ENCODE measurements at places on chromosomes 1 and 21. TPM values are rescaled to one million over a fixed set of nuclear protein-coding genes. Genes with fewer than 3 reads are reported as not detected.
A peak's percentile ranks its signal among the peaks of the same experiment; 100 is the strongest.

Gene EFHD2
- 85.2 TPM for total RNA-seq

Gene C1orf105
- total RNA-seq = not detected

Gene DSTYK
- 28.6 TPM for total RNA-seq

Gene ARV1
- 10.7 TPM for total RNA-seq

Gene LRRC39
- 0.43 TPM for total RNA-seq

Gene INAVA
- total RNA-seq = not detected

Gene CDK18
- 0.37 TPM for total RNA-seq

- DNase-seq = no peak
Measured at GRCh38 chr21:31343680-31344480, at the start of gene TIAM1. Gene TIAM1 (minus strand): TSS chr21:31344261. CDS start chr21:31266972, 77,289 bp downstream.

GRCh38 chr1:112239683-112240330, 156.2 kb upstream of the CTTNBP2NL start:
- DNase-seq = no peak

- DNase-seq = no peak
Measured at GRCh38 chr1:121443001-121443540, 258.3 kb downstream of the SRGAP2C start.

DNA sequence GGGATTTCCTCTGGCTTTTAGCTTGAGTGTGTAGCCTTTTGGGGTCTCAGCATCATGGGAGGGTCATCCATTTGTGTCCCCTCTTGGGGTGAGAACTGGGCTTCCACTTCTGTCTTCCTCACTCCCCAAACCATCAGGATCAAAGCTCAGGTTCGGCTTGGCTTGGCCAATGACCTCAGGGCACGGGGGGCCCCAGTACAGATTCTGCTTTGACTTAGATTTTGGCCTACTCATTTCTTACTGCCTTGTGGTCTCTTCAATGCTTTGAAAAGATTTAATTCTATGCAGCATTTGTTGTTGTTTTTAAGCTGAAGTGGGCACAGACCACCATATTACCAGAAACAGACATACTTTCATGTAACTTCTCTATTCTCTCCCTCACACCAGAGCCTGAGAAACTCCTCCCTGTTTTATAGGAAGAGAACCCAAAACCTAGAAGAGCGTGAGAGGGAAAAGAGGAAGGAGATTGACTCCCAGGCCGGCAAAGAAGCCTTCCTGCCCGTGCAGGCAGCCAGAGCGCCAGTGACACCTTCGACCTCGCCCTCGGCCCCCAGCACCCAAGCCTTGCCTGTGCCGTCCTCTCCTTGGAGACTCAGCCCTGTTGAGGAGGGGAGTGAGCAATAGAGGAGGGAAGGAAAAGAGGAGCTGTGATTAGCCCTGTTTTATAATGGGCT, 1.9 kb upstream of the S100A3 start:
- DNase-seq = no peak

DNA sequence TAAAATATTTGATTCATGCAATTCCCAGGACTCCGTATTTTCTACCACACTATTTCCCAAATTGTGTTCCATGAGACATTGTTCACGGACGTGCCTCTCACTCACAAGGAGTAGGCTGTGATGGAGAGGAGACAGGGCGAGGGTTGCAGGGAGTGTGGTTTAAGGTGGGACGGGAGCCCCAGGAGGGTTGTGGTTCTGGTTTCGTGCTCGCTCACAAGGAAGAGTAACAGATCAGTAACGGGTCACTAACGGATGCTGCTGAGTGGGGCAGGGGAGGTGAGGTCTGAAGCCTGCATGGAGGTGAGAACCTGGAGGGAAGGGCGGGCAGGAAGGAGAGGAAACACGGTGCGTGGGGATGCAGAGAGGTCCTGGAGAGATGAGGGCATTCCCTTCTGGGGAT, 28.8 kb downstream of the TFF3 start:
- DNase-seq = no peak

GRCh38 chr1:912740-913301, 10.9 kb upstream of the SAMD11 start:
- no peak for DNase-seq

DNA sequence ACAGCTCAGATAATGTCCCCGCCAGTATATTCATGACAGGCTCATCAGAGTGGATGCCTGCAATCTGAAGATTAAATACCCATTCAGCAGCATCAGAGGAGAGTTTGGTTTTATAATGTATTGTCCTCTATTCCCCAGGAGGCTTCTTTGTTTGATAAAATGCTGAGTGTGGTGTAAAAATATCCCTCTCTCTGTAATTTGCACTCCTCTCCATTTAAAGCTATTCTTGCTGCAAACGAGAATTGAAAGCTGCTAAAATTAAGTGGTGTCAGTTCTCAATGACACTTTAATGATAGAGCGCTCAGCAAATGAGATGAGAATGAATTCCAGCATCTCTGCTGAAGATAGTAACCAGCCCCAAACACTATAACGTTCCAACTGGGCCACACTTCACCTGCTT, 205.7 kb upstream of the RRP15 start:
- no peak for DNase-seq

DNA sequence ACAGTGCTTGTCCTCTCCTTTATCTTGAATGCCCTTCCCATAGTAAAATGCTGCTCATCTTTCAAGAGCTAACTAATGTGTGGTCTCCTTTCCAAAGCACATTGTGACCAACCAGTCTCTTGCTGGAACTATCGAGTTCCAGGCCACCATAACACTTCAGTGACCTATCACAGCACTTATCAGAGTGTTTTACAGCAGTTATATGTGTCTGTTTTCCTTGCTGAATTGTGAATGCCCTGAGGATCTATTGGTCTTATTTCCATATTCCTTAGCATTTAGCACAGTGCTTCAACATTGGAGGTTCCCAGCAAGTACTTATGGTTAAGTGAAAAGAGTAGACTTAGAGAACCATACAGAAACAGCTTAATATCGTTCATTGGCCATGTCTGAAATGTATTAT, 264.3 kb downstream of the DYRK1A start:
- DNase-seq = no peak

GRCh38 chr1:15191770-15192169, 38.2 kb downstream of the TMEM51 start:
- no peak for DNase-seq

GRCh38 chr1:4655674-4656532, 1.5 kb downstream of the AJAP1 start:
- no peak for DNase-seq

- peak; percentile 74 for DNase-seq
Measured at GRCh38 chr1:211698161-211699026, 23.0 kb upstream of the NEK2 start.

DNA sequence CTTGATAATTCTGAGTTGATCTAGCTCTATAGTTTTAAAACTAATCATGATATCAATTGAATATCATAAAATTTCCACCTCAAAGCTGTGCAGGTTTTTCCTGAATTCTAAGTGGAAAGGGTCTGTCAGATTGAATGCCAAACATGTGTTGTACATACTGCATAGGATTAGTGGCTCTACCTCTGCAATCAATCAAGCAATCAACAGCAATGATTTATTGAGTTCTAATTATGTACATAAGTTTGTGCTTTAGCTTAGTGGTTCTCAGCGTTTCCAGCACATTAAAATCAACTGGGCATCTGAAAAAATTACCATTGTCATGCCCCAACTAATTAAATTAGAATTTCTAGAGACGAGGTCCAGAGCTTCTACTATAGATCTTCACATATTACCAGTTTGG, 251.5 kb downstream of the BACH1 start:
- DNase-seq = no peak

DNA sequence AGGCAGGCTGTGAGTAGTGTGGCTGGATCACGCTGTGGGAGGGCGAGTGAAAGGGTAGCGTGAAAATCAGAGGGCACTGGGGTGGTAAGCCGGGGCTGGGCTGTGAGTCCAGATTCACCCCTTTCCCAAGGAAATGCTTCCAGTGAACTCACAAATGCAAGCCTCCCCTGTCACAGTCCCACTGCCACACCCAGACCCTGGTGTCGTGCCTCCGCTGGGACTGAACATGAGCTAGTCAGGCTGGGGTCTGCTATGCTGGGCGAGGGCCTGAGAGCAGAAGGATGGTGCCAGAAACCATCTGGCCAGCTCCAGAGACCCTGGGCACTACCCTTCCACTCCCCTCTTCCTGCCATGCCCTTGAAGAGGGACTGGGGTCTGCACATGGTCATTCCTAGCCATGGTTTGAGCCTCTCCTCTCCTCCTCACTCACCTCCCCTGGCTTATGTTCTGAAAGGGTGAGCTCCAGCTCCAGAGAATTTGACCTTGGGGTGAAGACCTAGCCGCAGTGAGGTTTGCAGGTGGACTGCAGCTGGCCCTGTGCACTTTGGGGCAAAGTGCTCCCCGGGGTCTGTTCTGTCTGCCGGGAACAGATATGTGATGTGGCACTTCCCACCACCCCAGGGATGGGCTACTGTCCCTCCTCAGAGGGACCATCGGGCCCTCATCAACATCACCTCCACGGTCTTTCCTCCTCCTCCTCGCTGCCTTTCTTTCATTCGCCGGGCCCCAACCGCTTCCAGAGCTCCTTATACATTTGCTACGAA, 365.6 kb downstream of the RPS6KC1 start:
- DNase-seq = no peak

DNA sequence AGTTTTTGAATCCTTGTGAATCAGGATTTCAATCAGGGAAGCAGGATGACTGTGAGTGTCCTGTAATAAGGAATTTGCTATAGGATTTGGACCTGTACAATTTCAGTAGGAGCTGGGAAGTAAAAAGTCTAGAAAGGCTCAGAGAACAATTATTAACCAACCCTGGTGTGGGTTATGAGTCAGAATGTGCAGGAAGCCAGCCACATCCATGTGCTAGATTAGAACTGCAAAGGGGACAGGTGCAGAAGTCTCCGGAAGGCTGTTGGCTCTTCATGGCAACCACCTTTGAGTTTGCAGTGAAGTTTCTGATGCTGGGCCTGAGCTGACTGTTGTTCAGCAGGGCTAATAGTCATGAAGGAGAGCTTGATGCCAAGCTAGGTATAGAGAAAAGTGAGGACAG, 70.7 kb downstream of the SPATA46 start:
- no peak for DNase-seq

GRCh38 chr1:185860859-185861258, 126.7 kb downstream of the HMCN1 start:
- DNase-seq = no peak

DNA sequence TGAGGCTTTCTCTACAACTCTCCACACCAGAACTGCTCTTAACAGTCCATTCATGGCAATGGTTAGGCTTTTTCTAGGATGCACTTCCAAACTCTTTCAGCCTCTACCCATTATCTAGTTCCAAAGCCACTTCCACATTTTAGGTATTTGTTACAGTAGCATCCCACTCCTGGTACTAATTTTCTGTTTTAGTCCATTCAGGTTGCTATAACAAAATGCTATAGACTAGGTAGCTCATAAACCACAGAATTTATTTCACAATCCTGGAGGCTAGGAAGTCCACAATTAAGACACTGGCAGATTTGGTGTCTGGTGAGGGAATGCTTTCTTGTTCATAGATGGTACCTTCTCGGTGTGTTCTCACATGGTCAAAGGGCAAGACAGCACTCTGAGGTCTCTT, 17.3 kb upstream of the EPS8L3 start:
- no peak for DNase-seq

GRCh38 chr1:151402764-151403163, 3.4 kb downstream of the PSMB4 start:
- DNase-seq = no peak

- no peak for DNase-seq
Measured at GRCh38 chr1:4614371-4615137, 39.9 kb upstream of the AJAP1 start.

GRCh38 chr21:17848228-17848627, 29.1 kb upstream of the C21orf91 start:
- no peak for DNase-seq

DNA sequence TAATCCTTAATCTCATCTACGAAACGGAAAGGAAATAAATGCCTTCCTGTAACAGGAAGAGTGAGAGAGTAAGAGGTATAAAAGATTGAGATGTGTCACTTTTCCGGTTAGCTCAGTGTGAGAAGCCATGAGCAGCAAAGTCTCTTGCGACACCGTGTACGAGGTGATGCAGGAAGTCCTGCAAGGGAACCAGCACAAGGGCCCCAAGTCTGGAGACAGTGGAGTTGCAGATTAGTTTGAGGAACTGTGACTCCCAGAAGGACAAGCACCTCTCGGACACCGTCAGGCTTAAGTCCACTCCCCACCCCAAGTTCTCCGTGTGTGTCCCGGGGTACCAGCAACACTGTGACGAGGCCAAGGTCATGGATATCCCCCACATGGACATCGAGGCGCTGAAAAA, 592.3 kb upstream of the ADGRL2 start:
- DNase-seq = no peak

- no peak for DNase-seq
Measured at GRCh38 chr1:203516906-203517305, 23.0 kb downstream of the OPTC start.

GRCh38 chr1:183032122-183032921, 9.1 kb downstream of the LAMC1 start:
- no peak for DNase-seq

- no peak for DNase-seq
Measured at GRCh38 chr1:25807480-25808390, 7.7 kb downstream of the SELENON start.

DNA sequence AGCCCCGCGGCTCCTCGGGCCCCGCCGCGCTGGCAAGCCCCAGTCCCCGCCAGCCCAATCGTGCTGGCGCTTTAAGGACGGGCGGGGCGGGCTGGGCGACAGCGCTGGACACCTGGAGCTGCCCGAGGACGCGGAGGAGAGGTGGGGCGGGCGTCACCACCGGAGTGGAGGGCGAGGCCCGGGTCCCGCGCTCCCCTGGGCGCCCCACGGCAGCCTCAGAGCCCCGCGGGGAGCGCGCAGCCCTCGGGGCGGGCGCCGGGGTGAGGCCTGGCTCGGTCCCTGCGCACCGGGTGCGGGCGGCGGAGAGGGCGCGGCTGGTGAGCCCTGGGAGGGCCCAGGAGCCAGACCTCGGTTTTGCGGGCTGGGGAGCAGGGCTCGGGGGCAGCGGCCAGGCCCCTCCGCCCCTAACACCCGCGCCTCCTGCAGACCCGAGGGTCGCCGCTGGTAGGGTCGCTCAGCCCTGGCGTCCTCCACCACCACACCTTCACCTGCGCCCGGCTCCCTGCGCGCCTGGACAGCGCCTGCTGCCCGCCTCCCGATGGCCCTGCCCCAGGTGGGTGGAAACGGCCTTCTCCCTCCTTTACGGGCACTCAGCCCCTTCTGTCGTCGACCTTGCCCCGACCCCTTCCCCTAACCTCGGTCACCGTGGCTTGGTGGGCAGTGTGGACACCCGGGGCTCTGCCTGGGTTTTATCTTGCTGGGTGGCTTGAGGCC, at the start of gene TMEM61:
Gene TMEM61, plus strand, starts transcription at position 101 of the 714 bp plus-strand sequence. Its CDS starts 438 bp downstream, at position 539.
- DNase-seq = no peak

DNA sequence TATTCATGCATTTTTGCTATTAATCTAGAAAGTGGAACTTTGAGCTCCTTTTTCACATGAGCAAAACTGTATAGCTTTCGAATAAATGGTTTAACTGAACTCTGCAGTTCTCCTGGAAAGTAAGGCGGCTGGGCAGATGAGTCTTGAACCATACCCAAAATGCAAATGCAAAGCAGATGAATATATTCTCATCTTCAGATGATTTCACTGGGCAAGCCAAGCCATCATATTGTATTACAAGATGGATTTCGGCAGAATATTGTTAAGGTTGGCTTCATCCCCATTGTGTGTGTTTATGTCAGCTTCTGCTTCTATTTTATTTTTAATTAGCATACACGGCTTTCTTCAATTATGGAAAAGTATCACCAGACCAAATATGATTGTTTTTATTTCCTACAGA, 209.6 kb downstream of the GREM2 start:
- no peak for DNase-seq

GRCh38 chr1:175742790-175743459, 470 bp downstream of the TNR start:
- no peak for DNase-seq

Data from activated T-helper 2 cell treated with anti-CD3 and anti-CD28 coated beads, Interferon-gamma antibody, Interleukin-2, Interleukin-4, amounts not matched to agents 10 μg/mL and 5 μg/mL and 100 μg/mL, durations not matched to agents 14 hours and 24 hours and 36 hours (primary cell).